ENCODE measurements at places on chromosomes 2 and 18.

DNA sequence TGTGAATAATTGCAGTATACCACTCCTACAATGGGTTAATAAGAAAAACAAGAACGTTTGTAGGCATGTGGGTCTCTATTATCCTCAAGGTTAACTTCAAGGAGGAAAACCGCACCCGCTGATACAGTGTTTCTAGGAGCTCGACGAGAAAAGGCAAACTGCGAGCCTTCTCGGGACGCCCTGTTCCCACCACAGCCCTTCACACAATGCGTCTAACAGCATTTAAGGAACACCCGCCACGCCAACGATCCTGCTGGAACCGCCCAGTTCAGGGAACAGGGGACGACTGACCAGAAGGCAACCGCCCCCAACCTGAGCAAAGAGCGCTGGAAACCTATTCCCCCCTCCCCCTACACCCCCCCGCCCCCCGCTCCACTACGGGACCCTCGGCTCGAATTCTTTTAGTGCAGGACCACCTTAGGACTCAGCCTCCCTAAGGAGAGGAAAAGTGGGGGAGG, 710 bp upstream of the TMSB10 start:
- peak; percentile 44 for DNase-seq

- peak; percentile 54 for DNase-seq
Measured at GRCh38 chr2:24708537-24709152, 84.5 kb downstream of the PTRHD1 start.

GRCh38 chr2:19461504-19462255, 103.3 kb upstream of the OSR1 start:
- no peak for DNase-seq

DNA sequence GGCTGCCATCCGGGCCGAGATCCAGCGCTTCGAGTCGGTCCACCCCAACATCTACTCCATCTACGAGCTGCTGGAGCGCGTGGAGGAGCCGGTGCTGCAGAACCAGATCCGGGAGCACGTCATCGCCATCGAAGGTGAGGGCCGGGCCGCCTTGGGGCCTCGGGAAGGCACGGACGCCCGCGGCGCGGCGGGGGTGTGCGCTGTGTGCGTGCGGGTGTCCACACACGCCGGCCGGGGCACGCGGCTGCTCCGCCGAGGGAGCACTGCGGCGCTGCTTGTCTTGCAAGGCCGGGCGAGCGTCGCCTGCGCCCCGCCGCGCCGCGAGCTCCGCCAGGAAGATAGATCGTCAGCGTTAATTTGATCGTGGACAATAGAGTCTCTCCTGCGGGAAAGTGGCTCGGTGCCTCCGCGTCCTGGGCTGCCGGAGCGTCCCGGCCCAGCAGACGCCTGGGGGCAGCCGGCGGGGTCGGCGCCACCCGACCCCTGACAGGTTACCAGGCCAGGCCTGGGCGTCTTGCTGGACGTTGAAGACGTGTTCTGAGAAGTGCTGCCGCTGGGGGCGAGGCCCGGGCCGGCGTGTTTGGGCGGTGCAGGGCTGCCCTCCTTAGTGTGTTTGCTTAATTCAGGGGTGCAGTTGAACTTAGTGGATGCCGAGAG, 1.0 kb downstream of the AGAP1 start:
- DNase-seq: no peak

- DNase-seq: no peak
Measured at GRCh38 chr2:64359892-64360657, 93.9 kb upstream of the LGALSL start.

DNA sequence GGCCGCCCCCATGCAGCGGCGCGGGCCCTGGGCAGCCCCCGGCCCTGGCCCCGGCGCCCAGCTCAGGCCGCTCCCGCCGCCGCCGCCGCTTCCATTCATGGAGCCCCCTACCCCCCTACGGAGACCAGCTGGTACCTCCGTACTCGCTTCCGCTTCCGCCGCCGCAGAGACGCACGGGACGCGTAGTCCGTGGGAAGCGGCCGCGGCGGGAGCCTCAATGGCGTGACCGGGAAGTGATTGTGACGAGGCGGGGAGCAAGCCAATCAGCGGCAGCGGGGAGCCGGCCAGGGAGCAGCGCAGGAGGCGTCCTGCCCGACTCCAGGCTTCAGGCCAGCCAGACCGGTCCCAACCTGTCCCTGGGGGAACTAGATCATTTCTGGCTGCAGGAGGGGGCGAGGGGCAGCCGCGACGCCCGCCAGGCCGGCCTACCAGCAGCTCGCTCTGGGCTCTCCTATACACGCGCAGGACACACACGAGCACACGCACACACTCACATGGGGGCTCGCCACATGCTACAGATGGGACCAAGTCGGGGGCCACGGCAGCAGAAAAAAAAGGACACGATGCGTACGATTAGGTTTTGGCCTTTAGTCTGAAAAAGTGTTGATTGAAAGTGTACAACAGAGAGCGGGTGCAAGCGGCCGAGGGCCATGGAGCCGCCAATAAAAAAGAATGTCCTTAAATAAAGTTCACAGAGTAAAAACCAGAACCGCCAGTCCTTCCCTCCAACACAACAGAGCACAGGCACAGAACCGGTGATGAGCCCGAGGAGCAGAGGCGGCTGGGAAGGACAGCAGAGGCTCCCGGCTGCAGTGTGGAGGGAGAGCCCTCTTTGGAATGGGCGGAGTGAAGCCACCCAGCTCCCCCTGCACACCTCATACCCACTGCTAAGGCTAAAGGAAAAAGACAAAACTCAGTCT, at the start of gene ZNF513:
Gene ZNF513, minus strand, starts transcription at position 109 of the 920 bp plus-strand sequence. CDS start 208 bp downstream, outside the sequence.
- DNase-seq: peak; percentile 93

DNA sequence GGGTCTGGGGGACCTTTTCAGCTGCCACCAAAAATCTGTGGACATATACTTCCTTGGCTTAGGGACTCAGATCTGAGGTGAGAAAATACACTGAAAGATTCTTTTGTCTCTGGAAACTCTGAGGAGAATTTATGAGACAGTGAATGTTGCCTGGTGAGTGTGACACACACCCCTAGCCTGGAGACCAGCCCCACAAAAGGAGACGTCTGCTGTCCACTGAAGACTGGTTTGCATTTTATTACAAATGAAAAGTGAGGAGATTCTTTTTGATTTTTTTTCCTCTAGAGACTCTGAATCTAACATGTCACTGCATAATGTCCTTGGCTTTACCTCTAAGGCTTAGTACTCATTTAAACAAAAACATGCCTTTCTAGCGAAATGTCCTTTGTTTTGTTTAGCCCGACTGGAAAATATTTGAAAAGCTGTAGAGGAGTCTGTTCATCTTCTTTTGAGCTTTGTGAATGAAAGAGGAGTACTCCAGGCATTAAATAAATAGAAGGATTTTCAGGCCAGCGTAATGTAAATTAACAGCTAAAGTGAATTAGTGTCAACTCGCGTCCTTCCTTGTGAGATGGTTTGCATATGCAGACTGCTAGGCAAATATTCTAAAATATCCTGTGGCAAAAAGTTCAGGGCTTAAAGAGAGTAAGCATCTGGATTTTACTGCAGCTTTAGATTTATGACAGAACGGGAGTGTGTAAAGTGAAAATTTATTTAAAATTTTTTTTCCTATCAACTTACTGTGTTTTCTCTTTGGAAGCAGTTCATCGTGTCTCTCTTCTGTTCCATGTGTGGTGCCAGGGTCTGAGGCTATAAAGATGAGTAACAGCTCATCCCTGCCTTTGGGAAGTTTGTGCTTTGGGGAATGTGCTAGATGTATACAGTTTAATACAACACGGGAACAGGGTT, 125.4 kb downstream of the VWA3B start:
- no peak for DNase-seq

- no peak for DNase-seq
Measured at GRCh38 chr2:14587119-14587518, 45.4 kb upstream of the LRATD1 start.

- no peak for DNase-seq
Measured at GRCh38 chr2:173605994-173606393, 251.3 kb downstream of the CDCA7 start.

- no peak for DNase-seq
Measured at GRCh38 chr2:205139822-205140463, 542.4 kb upstream of the NRP2 start.

- no peak for DNase-seq
Measured at GRCh38 chr2:168573128-168573903, 117.2 kb downstream of the CERS6 start.

GRCh38 chr18:79583984-79584401, 95.6 kb upstream of the CTDP1 start:
- DNase-seq: no peak
